ENCODE measurements at places on chromosomes 13 and 19. TPM values are rescaled to one million over a fixed set of nuclear protein-coding genes. Genes with fewer than 3 reads are reported as not detected.

Gene NCAN
- 0.11 TPM for polyA plus RNA-seq

- DNase-seq, result peak; percentile 36
Measured at GRCh38 chr19:50198431-50199258, 4.8 kb upstream of the MYH14 start.

DNA sequence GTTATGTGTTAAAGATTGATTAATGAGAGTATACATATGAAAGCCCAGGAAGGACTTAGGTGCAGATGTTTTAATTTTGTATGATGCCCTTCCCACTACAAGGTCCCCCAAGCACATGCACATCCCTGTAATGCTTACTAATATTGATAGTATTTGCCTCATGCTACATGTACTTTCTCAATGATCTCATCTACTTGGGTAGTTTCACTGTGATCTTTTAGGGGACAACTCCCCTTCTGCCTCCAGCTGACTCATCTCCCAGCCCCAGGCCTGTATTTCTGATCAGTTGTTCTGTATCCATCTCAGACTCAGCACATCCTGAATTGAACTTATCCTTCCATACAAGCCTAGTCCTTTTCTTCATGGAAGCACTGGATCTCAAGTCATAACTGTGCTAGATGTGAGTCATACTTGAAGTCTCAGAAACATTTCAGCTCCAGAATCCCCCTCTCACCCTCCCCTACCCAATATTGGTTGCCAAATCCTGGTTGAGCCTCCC is 49.4 kb upstream of the INTS6 start:
- no peak for DNase-seq

Gene SPRY2
- polyA plus RNA-seq, result 15.4 TPM

Gene ZNF177
- polyA plus RNA-seq, result 7.6 TPM

GRCh38 chr13:63304497-63304896 is 1888.8 kb upstream of the PCDH20 start:
- no peak for DNase-seq

DNA sequence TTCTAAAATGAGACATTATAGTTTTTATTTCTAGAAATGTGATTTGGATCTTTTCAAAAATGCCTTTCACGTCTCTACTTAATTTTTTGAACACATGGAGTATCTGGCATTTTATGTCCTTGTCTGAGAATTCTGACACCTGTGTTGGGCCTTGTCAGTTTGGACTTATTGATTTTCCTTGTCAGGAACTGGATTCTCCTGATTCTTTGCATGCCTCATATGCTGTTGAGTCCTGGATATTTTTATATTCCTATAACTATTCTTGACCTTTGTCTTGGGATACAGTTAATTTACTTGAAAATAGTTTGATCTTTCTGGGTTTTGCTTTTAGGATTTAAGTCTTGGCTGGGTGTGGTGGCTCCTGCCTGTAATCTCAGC is 10.3 kb downstream of the ADPRHL1 start:
- DNase-seq, result no peak

- peak; percentile 52 for DNase-seq
Measured at GRCh38 chr13:27264648-27265047, 6.0 kb upstream of the RASL11A start.
